ENCODE measurements at places on chromosomes 4 and X.

DNA sequence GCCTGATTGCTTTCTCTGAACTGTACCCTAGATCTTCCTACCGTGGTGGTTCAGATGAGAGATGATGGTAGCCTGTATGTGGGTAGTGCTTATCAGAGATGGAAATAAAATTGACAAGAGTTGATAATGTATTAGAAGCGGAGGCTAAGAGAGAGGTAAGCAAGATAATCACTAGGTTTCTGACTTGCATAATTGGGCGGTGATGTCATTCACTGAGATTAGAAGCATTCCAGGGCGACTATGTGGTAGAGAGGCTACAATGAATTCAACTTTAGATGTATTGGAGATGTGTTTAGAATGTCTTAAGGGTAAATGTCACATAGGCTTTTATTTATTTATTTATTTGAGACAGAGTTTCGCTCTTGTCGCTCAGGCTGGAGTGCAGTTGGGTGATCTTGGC lies 415 bp upstream of the TENM3 start:
- no peak for DNase-seq

DNA sequence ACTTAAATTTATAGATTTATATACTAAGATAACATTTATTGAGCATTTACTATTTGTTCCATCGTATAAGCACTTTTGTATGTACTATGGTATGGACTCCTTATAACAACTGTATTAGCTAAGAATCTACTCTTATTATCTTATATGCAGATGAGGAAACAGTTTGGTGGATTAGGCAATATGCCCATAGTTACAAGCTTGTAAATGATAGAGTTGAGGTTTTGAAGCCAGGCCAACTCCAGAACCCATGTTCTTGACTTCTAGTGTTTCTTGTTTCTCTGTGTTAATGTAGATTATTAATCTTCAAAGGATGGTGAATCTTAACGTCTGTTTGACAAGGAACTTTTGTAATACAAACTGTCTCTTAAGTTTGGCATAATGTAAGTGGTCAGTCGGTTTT lies 71.3 kb downstream of the STIM2 start:
- no peak for DNase-seq

- DNase-seq: no peak
Observed at GRCh38 chr4:44651425-44651824, at the start of gene YIPF7. Gene YIPF7, minus strand, starts transcription at chr4:44651625. Its CDS starts 1,525 bp downstream, at chr4:44650100.

- no peak for DNase-seq
Observed at GRCh38 chr4:159303435-159303834, 200.6 kb downstream of the RAPGEF2 start.

- no peak for DNase-seq
Observed at GRCh38 chr4:20253735-20254409, 2.2 kb downstream of the SLIT2 start.

DNA sequence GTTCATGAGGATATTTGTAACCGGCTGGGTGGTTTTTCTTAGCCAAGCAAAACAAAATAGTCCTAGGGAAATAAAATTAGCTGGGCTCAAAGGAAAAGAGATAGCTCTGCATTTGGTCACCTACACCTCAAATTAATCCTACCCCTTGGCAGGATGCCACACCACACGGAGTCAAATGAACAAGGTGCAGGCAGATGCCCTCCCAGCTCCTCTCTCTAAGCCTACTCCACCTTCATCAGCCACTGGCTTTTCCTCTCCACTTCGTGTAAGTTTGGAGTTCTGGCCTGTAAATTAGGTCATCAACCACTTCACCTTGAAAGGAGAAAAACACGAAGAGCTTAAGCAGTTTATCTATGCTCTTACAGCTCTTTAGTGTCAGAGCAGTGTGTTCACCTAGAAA lies 1.4 kb downstream of the DDIT4L start:
- DNase-seq: no peak

DNA sequence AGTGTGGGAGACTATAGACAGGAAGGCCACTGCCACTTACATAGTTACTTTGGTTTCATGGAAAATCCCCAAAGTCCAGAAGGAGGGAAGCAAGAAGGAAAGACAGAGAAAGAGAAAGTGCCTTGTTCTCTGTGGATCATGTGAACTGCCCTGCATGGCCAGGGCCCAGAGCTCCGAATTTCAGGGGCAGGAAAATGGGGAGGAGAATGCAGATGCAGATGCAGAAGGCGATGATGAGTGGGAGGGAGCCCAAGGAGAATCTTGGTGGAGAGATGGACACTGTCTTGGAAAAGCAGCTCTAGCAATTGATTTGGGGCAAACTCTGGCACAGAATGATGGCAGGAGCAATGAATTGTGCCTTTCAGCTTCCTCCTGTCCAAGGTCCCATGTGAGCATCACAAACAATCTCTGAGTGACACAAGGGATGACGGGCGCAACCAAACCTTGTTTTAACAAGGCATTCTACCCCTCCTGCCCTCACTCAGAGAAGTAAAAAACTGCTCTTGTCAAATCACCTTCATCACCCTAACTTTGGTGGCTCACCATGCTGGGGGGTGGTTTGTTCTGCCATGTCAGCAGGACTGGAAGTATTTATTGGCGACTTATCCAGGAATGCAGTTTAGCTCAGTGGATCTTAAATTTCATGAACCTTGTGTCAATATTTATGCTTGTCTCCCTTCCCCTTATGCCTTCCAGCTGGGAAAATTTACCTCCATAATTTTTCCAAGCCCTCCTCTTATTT lies 53.5 kb downstream of the TSC22D3 start:
- DNase-seq: no peak

DNA sequence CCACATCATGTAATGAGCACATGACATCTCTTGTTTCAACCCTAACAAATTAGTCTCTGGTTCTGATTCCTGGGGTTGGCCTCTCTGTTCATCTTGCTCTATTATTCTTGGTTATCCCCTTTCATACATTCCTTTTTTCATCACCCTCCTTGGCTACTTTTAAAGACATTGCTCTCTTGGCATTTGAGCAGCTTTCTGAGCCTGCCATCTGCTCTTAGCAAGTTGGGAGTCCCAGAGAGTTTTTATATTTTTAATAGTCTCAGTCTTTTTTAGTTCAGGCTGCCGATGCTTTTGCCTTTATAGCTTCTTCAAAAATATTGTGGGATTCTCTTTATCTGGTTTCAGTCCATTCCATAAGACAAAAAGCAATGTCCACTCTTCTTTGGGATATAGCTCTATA lies 1270.9 kb downstream of the ADGRL3 start:
- no peak for DNase-seq

DNA sequence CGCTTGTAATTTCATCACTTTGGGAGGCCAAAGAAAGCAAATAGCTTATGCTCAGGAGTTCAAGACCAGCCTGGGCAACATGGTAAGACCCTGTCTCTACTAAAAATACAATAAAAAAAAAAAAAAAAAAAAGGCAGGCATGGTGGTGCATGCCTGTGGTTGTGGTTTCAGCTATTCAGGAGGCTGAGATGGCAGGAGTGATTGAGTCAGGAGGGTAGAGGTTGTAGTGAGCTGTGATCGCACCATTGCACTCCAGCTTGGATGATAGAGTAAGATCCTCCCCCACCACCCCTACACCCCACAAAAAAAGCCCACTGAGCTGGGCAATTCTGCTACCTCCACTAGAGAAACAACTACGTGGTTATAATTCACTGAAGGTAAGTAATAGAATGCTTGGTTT lies 118.8 kb upstream of the PCDH18 start:
- no peak for DNase-seq

- no peak for DNase-seq
Observed at GRCh38 chrX:42384956-42385355, 393.0 kb downstream of the PPP1R2C start.

DNA sequence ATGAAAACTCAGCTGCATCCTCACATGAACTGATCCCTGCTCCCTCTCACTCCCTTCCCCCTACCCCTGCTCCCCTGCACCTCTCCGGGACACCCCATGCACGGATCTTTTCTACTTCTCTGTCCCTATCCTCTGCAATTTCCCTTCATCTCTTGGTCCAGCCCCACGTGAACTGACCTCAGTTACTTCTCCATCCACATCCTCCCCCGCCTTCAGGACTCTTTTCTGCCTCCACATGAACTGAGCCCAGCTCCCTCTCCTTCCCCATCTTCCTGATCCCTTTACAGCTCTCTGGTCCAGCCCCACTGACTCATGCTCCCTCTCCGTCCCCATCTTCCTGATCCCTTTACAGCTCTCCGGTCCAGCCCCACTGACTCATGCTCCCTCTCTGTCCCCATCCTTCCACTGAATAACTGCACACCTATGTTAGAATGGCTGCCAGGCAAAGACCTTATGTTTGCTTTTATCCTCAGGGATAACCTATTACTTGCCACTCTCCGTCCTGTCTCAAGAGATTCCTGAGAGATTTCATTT lies 5.6 kb downstream of the CETN2 start:
- DNase-seq: no peak

GRCh38 chr4:75547647-75548387 lies 8.0 kb upstream of the ODAPH start:
- no peak for DNase-seq

DNA sequence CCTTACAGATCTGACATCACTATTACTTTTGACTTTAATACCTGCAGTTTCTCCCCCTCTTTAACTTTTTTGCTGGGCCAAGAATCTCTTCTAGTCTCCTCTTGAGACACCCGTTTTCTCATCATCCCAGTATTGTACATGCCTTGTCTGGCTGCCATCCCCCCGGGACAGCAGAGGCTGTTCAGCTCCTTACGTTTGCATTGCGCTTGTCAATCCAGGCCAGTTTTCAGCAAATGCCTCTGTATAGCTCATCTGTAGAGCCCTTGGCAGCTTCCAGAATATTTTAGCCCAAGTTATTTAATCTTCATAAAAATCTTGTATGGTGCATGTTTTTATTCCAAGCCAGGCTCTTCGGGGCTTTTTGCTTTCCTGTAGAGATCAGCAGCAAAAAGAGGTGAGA lies 22.3 kb upstream of the HOPX start:
- no peak for DNase-seq

- DNase-seq: no peak
Observed at GRCh38 chrX:48696909-48697727, 584 bp downstream of the SUV39H1 start.

DNA sequence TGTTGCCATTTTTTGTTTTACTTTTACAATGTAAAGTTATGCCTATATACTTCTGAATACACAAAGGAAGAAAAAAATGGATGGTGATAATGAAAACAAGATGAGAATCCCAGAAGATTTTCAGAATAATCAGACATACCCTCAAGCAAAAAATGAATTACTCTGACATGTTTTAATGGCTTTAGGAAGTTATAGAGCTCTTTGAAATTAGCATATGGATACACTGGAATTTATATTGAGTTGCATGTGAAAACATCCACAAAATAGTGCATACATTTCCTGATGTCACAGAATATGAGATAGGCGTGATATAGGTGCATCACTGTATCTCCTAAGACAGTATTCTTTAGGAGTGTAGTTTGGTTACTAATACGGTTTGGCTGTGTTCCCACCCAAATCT lies 351.3 kb downstream of the SLC7A11 start:
- DNase-seq: no peak

- DNase-seq: no peak
Observed at GRCh38 chr4:129359461-129359860, 263.5 kb downstream of the C4orf33 start.

- peak; percentile 44 for DNase-seq
Observed at GRCh38 chr4:52234561-52235440, 183.7 kb downstream of the SPATA18 start.

GRCh38 chr4:72786401-72786990 lies 217.5 kb upstream of the ADAMTS3 start:
- no peak for DNase-seq

DNA sequence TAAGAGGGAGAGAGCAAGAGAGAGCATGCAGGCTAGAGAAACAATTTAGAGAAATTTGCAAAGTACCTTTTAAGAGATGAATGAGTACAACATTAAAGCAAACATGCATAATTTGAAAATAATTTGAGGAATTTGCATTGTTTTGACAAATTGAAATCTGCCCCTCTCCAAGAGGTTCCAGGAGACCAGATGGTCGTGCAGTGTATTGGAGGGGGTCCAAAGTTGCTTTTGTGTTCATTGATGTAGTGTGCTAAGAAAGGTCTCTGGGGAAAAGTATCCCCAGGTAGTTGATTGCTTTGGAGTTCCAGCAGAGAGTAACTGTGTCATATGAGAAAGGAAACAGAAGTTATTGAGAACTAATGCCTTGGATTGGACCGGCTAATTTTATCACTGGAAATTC lies 635.0 kb upstream of the TENM3 start:
- no peak for DNase-seq

DNA sequence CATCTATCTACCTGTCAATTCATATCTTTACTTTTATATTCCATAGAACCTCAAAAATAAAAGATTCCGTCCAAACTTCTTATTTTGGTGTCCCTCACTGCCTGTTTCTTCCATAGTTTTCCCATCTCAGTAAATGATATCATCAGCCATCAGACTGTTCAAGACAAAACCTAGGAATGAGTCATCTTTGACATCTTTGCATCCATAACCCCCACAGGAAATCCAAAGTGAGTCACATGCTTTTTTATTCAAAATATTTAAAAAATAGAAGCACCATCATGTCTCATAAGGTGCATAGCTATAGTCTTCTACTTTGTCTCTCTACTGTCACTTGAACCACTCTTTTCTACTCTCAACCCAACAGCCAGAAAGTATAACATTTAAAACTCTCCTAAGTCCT lies 29.9 kb upstream of the CXXC4 start:
- DNase-seq: no peak

DNA sequence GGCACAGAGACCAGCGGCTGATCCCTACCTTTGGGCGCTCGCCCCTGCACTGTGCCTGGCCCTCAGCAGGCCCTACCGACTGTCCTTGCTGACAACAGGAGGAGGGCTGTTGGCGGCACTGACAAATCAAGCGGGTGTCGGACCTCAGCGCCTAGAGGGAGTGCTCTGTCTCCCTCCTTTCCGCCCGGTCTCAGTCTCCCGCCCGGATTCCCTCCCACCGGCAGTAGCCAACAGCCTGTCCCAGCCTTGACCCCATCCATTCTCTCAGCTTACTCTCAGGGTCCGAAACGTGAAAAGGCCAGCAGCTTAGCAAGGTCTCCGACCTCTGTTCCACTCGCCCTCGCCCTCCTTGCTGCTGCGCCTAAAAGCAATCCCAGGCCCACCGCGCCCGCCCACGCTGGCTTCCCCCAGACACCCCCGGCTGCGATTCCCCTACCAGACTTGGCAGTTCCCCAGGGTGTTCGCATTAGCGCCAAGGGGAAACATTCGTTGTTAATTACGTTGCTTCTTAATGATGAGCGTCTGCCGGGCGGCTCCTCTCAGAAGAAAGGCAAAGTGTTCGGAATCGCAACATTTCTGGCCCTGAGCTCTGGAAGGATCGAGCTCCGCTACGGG lies 96.2 kb downstream of the SOWAHB start:
- no peak for DNase-seq

GRCh38 chr4:10381146-10381545 lies 76.1 kb downstream of the ZNF518B start:
- DNase-seq: no peak

DNA sequence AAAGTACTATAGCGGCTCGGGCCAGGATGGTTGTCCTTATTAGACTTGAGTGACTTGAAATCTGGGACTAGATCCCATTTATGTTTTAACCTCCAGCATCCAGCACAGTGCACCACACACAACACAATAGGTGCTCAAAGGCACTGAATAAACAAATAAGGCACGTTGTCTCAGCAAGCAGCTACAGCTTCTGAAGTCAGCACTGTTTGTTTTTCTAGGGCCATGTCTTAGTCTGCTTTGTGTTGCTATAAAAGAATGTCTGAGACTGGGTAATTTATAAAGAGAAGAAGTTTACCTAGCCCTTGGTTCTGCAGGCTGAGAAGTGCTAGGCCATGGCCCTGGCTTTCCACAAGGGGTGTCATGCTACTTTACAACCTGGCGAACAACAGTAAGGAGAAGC lies 102.1 kb upstream of the LNX1 start:
- no peak for DNase-seq

GRCh38 chr4:74368596-74368995 lies 3.7 kb downstream of the EREG start:
- DNase-seq: no peak

All from left lobe of liver (tissue), 2 donors.